Activated effector memory CD4-positive, alpha-beta T cell treated with anti-CD3 and anti-CD28 coated beads, Interleukin-2, amount 50 U/mL, for 16 hours (primary cell): ENCODE measurements at places on chromosomes 7 and 10.

GRCh38 chr10:44198780-44199097, 186.2 kb downstream of the CXCL12 start:
- no peak for DNase-seq

- no peak for DNase-seq
Measured at GRCh38 chr10:111187096-111187495, 110.3 kb downstream of the ADRA2A start.

DNA sequence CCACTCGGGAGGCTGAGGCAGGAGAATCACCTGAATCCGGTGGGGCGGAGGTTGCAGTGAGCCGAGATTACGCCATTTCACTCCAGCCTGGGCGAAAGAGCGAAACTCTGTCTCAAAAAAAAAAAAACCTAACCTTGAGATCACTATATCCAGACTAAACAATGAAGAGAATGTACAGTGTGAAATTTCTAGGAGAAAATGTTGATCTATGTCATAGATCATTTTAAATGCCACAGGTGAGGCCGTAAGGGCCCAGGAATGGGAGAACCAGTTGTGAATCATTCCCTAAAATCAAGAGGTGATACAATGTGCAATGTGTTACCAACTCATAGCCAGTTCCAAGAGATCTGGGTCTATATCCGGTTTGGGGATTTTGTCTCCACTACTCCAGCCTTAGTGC, 158.0 kb downstream of the CACNB2 start:
- DNase-seq, result no peak

DNA sequence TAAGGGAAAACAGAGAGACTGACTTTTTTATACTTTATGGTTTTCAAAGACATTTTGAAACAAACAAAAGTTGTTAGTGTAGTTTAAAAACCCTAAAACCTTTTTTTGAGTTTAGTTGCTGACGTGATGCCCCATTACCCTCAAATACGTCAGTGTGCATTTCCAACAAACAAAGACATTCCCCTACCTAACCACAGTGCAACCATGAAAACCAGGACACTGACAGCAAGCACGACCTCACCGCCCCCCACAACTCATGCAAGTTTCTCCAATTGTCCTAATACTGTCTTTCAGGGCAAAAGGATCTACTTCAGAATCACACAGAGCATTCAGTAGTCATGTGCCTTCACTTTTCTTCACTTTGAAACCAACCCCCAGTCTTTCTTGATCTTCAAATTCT, 75.0 kb downstream of the WNT2 start:
- no peak for DNase-seq

DNA sequence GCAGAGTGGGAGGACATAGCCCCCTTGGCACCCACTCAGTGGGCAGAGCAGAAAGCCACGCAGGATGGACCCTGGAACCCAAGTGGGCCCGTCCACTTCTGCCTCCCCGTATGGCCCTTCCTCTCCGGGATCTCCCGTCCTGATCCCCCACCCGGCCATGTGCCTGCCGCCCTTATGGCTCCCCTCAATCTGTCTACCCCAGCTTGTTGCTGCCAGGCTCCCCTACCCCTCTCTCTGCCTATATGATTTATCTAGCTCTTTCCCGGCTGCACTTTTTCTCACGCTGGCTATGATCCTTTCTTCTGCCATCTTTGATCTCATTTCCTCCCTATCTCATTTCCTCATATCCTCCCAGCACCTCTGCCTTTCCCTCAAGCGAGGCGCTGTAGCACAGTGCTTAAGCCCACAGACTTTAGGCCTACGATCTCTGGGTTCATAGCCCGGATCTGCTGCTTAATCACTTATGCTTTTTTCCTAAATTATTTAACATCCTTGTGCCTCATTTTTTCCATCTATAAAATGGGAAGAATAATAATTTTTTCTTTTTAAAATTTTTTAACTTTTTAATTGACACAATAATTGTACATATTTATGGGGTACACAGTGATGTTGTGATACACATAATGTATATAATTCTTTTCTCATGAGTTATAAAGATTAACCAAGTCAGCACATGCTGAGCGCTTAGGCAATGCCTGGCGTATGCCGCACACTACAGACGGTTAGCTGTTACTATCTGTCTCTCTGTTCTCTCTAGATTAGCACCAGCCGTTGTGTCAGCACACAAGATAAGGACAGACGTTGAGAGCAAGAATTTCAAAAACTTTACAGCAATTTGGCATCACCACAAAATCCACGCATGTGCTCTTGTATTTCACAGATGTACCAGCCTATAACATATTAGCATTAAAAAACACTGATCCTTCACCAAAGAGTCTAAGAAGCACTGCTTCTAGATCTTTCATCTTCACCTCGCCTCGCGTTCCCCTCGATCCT, 18.1 kb downstream of the KCNH2 start:
- DNase-seq, result no peak

DNA sequence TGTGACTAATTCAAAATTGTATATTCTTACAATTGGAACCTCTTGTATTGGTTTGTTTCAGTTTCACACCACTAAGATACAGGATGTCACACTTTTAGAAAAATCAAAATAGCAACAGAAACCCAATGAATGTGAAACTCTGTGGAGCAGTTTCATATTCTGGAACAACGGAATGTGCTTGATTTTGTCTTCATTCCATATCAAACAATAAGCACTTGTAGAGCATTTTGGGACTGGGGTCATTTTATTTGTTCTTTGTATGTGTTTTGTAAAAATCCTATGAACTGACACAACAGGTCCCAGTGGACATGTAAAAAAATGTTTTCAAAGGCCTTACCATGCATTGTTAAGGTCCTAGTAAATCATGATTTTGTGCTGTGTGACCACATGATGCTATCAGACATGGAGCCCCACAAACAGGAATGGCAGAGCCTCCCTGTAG, 123.1 kb downstream of the DKK1 start:
- no peak for DNase-seq

GRCh38 chr10:1152386-1153250, 96.4 kb downstream of the WDR37 start:
- DNase-seq, result no peak

DNA sequence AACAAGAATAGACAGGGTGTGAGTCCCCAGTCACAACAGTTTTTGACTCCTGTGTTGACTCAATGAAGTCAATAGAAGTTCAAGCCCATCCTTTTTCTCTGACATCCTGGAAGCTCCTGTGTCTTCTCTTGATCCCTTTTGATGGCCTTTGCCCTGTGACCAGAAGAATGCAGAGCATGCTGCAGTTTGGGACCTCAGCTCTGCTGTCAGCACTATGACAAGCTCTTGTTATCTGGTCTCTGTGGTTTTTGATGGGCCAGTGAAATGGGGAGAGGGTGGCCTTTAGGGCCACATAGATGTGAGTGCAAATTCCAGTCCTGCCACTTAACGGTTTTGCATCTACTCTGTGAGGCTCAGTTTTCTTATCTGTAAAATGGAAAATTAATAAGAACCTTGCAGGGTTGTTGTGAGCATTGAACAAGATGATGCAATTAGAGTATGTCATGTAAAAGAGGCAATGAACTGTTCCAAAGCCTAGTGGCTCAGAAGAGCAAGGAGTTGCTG, 102.4 kb upstream of the IKZF1 start:
- no peak for DNase-seq
